ENCODE measurements at places on chromosomes 13 and 19. TPM values are rescaled to one million over a fixed set of nuclear protein-coding genes. Genes with fewer than 3 reads are reported as not detected.
A peak's percentile ranks its signal among the peaks of the same experiment; 100 is the strongest.

ZNF723 gene
- total RNA-seq: 3.5 TPM

GAMT gene
- total RNA-seq: 100 TPM

TPT1 gene
- 2,682 TPM for total RNA-seq

PEAK3 gene
- 0.80 TPM for total RNA-seq

CEACAM5 gene
- 0.32 TPM for total RNA-seq

DNA sequence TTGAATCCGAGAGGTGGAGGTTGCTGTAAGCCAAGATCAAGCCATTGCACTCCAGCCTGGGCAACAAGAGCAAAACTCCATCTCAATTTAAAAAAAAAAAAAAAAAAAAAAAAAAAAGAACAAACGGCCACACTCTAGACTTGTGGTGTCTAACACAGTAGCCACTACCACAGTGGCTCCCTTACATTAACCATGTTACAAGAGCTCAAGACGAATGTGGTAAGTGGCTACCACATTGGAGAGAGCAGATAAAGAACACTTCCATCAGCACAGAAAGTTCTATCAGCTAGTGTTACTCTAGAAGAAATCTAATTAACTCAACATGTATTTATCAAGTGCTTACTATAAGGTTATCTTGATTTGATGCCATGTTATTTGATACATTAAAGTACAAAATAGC lies 11.5 kb downstream of the XPO4 start:
- no peak for DNase-seq
- H3K4me3 ChIP-seq: no peak overlapping the region
- H3K36me3 ChIP-seq: no peaks in the 10 kb centered on the region

DNA sequence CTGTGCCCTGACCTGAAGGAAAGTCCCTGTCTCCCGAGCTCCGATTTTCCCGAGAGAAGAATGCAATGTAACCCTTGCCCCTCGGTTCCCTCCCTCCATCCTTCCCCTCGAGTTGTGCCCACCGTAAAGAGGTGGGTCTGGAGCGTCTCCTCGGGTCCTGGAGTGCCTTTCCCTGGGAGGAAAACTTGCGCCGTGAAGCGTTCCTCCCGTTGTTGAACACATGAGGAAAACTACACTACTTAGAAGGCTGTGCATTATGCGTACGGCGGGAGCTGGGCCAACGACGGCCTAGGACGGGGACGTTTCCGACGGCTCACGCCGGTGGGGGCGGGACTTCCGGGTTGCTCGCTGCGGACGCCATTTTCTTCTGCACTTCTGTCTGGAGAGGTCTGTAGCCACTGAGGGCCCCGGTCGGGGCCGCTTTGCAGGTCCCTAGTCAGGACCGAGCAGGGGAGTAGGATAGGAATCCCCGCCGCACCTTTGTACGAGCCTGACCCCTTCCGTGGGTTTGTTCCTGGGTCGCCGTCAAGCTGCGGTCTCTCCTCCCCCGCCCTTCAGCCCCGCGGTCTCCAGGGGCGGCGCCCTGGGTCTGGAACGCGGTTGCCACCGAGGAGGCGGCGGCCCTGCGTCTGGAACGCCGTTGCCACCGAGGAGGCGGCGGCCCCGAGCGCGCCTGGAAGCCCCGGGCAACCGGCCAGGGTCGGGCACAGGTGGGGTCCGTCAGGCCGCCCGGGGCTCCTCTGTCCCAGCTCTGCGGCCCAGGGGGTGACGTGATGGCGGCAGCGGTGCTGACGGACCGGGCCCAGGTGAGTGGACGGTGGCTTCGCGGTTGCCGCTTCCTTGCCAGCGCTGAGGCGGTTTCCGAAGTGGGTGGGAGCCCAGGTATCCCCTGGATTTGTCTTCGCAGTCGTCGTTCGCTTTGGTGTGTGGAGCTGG lies at the start of gene ZNF264:
ZNF264 (plus strand) TSS at position 360 of the 936 bp plus-strand sequence; CDS start at position 774, 414 bp downstream.
- H3K4me3 ChIP-seq: peak within 1 kb of the TSS; percentile 85
- H3K36me3 ChIP-seq: no peaks in the 10 kb centered on the region

DNA sequence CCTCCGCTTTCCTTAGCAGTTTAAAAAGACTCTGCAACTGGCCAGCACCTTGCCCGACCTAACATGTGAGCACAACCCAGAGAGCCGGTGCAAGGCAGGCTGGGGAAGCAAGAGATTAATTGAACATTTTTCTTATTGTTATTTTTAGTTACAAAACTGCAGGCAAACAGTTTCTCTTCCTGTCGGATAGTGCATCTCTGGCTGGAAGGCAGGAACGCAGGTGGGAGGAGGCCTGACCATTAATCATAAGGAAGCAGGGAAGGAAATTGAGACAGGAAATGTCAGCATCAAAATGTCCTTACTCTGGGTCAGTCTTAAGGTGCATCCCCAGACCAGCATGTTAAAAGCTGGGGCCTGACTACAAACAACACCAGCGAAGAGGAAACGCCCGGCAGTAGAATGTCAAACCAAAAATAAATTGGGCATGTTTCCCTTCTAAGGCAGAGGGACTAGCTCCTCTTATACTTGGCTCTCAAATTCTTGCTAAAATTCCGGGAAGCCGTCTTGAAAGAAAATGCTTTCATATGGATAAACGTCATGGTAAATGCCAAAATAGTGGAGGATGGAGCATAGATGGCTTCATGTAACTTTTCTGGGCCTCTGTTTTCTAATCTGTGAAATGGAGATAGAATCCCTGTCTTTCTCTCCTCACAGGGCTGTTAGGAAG lies 226.8 kb downstream of the RAP2A start:
- H3K4me3 ChIP-seq: no peak overlapping the region
- H3K36me3 ChIP-seq: no peaks in the 10 kb centered on the region
- no peak overlapping the region for H3K27ac ChIP-seq
- no peaks in the 10 kb centered on the region for H3K4me1 ChIP-seq

GRCh38 chr19:6530386-6531162 lies at the start of gene TNFSF9:
Gene TNFSF9 (plus strand): TSS chr19:6531026. CDS start chr19:6531037, 11 bp downstream.
- H3K36me3 ChIP-seq: no peaks in the 10 kb centered on the region
- peak; percentile 79 for DNase-seq
- H3K27me3 ChIP-seq: no peaks in the 10 kb centered on the region
- H3K4me1 ChIP-seq: peaks cover 9% of the 10 kb centered on the region
- H3K4me3 ChIP-seq: peak within 1 kb of the TSS; percentile 40
